Prostate gland (tissue), 2 donors: ENCODE measurements at places on chromosomes 16 and 17. TPM values are rescaled to one million over a fixed set of nuclear protein-coding genes. Genes with fewer than 3 reads are reported as not detected.
A peak's percentile ranks its signal among the peaks of the same experiment; 100 is the strongest.

DNA sequence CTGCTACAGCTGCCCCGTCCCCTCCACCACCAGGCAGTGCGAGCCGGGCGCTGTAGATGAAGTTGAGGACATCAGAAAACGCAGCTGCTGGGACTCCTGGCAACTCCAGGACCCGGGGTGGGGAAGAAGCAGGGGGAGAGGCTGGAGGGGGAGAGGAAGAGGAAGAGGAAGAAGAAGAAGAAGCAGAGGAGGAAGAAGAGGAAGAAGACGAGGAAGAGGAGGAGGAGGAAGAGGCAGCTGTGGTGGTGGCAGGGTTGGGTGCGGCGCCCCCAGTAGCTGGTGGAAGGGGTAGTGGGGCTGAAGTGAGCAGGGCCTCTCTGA, 13.2 kb downstream of the ZBTB4 start:
- no peak for DNase-seq

GRCh38 chr17:17097763-17098345, 55.6 kb downstream of the MPRIP start:
- DNase-seq: no peak

GRCh38 chr16:12793120-12793864, 10.4 kb downstream of the CPPED1 start:
- no peak for DNase-seq

- DNase-seq: peak; percentile 23
Measured at GRCh38 chr17:80063830-80064585, 27.6 kb downstream of the CCDC40 start.

Gene SLFN14
- not detected for total RNA-seq

- DNase-seq: no peak
Measured at GRCh38 chr16:67445126-67445426, 14.2 kb downstream of the HSD11B2 start.

DNA sequence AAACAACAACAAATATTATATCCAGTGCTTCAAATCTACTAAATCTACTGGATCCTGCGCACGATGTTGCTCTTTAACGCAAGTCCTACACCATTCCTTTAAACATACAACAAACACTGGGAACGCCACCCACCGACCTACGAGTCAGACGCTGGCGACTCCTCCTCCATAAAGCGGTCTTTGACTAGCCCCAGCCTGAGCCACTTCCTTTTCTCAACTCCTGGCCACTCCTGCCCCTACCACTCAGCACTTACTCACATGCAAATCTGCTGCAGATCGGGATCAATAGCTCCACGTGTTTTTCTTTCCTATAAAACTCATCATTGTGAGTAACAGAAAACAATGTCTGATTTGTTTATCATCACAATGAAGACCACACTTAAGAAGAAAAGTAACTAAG, 32.8 kb upstream of the MNT start:
- no peak for DNase-seq

GRCh38 chr17:47811709-47812108, 9.9 kb downstream of the OSBPL7 start:
- DNase-seq: no peak

Gene USP31
- 67.3 TPM for total RNA-seq

Gene PKMYT1
- total RNA-seq: 25.5 TPM

Gene LGALS9B
- total RNA-seq: not detected

GRCh38 chr17:4898351-4898750, 985 bp upstream of the C17orf107 start:
- no peak for DNase-seq

GRCh38 chr17:82849076-82849945, 9.5 kb upstream of the ZNF750 start:
- DNase-seq: no peak

Gene CES2
- 61.5 TPM for total RNA-seq

- no peak for DNase-seq
Measured at GRCh38 chr17:57453841-57454425, 197.6 kb downstream of the MSI2 start.

DNA sequence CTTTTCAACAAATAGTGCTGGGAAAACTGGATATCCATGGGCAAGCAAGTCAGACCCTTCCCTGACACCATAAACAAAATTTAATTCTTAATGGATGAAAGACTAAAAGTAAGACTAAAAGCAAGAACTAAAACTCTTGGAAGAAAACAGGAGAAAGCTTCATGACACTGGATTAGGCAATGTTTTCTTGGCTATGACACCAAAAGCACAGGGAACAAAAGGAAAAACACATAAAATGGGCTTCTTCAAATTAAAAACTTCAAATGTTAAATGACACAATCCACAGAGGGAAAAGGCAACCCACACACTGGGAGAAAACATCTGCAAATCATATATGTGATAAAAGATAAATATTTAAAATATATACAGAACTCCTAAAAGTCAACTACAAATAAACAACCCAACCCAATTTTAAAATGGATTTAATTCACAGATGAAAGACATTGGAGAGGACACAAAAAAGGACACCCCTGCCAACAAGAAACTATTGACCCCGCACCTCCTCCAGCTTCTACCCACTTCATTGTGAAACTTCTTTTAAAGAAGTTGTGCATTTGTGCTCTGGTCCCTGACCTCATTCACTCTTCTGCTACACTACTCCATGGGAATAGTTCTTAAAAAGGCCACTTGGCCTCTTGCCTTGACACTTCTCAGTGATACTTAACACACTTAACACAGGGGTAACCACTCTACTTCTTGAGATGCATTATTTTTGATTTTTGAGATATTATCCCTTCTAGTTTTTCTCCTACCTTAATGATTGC, 80.3 kb downstream of the TRIM37 start:
- DNase-seq: no peak

GRCh38 chr17:2926019-2926650, 129.9 kb downstream of the RAP1GAP2 start:
- no peak for DNase-seq

Gene APOBR
- total RNA-seq: 3.4 TPM
